NCI-H2029 treated with DMSO at 0.1 percent for 48 hours (cell line): ENCODE measurements at places on chromosomes 5 and 9.

- DNase-seq, result no peak
These were observed 1901.9 kb upstream of the ACO1 start for GRCh38 chr9:30482499-30482898.

DNA sequence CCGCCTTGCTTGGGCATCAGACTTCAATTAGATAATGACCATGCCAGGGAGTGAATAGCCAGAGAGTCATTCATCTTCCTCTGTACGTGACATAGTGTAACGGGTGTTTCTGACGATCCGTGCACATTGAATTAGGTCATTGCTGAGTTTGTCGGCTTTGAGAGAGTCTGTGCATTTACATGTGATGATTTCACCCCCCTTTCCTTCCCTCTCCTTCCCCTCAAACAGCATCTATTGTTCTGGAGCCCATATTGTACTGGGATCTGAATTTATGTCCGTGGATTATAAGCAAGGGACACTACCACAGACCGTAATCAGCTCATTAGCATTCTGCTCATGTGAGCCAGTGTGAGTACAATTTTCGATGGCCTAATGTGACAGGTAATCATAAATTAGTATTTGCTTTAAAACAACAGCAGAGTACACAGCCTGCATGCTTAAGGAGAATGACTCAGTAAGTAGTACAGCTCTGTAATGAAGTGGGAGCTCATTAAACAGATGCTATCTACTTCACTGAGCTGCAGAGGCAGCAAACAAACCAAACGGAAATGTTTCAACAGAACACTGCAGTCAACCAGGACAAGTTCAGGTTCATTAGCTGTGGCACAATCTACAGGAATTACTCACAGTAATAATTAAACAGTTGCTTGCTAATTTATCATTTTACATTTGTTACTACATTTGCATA is 302.1 kb downstream of the CSNK1G3 start:
- DNase-seq, result peak; percentile 81

GRCh38 chr9:77935974-77936373 is 95.6 kb downstream of the GNAQ start:
- DNase-seq, result no peak

GRCh38 chr9:88551546-88552137 is 16.7 kb downstream of the NXNL2 start:
- DNase-seq, result no peak

- DNase-seq, result no peak
These were observed 16.8 kb upstream of the OR2S2 start for GRCh38 chr9:35974800-35975199.
